ENCODE measurements at places on chromosomes 7 and 10.
A peak's percentile ranks its signal among the peaks of the same experiment; 100 is the strongest.

DNA sequence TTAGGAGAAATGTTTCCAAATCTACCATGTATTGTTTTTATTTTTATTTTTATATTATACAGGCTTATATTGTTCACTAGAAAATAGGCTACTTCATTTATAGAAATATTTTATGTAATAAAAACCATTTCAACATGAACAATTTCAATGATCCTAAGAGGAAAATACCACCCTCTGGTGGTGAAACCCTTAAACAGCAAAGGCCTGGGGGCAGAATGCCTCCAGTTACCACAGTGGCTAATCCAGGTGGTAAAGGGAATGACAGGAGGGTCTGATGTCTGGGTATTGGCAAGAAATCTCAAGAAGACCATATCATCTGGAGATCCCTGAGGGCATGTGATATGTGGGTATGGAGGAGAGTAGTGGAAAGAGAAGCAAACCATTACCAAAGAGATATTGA is 19.3 kb downstream of the MACC1 start:
- DNase-seq, result no peak

- no peak for DNase-seq
Measured at GRCh38 chr10:3805791-3806461, 20.9 kb upstream of the KLF6 start.

DNA sequence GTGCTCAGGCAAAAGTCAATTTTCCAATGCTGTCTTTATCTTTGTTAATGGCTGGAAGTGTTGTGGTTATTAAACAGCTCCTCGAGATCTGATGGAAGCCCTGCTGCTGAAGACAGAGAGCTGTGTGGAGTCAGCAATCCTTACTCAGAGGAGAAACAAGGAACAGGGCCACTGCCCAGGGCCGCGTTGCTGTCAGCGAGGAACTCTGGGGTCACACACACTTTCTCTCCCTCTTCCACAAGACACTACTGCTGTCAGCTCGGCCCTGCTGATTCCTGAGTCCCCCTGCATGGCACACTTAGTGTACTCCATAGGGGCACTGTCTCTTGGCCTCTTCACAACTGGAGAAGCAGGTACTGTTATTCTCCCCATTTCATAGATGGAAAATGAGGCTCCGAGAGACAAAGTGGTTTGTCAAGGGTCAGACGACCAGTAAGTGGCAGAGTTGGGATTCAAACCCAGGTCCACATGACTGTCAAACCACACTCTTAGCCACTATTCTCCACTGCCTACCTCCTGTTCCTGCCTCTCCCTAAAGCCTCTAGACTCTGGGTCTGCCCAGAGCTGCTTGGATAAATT is 29.3 kb upstream of the PDCD4 start:
- no peak for DNase-seq

GRCh38 chr7:126483972-126484371 is 768.8 kb downstream of the GRM8 start:
- DNase-seq, result no peak

DNA sequence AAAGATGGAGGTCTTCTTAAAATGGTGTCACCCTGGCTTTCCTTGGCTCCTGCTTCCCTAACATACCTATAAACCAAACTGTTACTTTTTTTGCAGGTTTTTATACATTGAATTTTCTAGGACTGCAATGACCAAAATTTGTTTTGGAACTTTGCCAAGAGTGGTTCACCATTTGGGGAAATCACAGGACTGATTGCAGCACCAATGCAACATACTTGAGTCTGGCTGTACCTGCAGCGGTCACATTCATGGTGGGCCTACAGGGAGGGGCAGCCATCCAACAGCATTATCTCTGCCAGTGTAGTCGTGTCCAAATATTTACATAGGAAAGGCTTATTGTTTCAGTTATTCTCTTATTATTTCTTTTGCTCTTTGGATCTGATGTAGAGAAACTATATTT is 69.0 kb downstream of the HACD1 start:
- DNase-seq, result no peak

DNA sequence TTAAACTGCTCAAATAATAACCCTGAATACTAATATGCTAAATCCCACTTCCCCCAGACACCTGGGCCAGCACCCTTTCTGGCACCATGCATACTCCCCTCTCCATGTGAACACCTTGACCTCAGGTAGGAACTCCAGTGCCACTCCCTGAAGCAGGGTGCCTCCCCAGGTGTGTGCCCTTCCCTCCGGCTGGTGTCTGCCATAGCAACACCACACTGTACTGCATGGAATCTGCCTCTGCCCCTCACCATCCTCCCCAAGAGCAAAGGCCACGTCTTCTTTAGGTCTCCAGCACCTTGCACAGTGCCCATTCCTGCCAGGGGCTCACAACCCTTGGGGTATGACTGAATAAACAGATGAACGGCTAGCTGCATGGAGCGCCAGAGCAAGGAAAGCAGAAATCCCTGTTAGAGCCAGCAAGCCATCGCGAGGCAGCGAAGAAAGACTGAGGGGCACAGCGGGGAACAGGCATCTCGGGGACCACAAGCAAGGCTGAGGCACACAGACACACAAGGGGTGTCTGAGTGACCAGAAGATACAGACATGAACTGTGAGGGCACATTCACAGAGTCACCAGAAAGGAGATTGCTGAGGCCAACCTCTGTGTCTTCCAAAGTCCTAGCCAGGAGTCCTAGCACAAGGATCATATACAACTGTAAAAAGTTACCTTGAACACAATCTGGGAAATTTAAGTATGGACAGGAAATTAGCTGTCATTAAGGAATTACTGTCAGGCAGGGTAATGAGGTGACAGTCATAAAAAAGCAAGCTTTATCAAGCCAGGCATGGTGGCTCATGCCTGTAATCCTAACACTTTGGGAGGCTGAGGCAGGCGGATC is 25.7 kb downstream of the COBL start:
- DNase-seq, result no peak

DNA sequence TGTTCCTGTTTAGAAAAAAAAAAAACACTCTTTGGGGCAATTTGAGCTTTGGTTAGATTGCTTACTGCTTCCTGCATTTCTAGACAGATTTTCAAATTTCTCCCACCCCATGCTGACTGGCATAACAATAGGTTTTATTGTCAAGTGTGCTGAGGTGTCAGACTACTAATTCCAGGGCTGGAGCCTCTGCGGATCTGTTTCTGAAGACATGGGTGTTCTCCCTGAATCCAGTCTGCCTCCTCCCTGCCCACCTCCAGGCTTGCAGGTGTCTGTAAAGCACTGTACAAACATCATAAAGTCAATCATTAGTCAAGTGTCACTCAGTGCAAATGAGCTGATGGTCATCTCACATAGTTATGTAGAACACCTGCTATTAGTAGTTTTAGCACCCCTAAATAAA is 292.4 kb downstream of the GATA3 start:
- DNase-seq, result no peak

- no peak for DNase-seq
Measured at GRCh38 chr7:128240696-128241386, at the start of gene LEP. Gene LEP (plus strand): TSS chr7:128241278. CDS start chr7:128252019, 10,741 bp downstream.

DNA sequence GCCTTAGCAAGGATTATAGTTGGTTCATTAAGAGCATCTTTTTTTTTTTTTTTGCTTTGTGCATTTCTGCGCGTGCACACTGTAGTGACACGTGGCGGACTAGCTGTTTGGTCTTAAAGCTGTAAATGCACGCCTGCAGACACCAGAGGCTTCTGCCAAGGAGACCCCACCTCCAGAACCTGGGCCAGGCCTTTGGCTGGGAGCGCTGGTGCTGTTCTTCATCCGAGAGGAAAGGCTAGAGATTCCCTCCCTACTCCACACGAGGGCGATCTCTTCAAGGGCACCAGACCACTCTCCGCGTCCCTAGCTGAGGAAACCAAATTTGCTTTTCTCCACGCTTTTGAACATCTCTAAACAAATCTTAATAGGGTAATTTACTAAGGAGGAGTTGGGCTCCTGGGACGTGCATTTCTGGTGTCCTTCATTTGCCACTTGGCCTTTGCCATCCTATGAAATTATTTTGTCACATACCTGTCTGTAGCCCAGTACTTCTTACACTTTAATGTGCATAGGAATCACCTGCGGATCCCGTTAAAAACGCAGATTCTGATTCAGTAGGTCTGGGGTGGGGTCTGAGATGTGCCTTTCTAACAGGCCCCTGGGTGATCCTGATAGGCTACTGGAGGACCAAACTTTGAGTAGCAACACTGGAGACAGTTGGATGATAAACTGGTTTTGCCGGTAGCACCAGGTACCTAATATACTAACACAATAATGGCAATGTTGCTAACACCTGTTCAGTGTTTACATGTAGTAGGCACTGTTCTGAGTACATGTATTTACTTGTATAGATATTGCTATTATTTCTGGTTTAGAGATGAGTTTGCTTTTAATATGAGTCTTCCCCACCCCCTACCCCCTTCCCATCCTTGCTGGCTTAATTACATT is 1.3 kb upstream of the SLC26A5 start:
- DNase-seq, result peak; percentile 35

- DNase-seq, result peak; percentile 64
Measured at GRCh38 chr10:30751678-30752331, 122.3 kb upstream of the LYZL2 start.

DNA sequence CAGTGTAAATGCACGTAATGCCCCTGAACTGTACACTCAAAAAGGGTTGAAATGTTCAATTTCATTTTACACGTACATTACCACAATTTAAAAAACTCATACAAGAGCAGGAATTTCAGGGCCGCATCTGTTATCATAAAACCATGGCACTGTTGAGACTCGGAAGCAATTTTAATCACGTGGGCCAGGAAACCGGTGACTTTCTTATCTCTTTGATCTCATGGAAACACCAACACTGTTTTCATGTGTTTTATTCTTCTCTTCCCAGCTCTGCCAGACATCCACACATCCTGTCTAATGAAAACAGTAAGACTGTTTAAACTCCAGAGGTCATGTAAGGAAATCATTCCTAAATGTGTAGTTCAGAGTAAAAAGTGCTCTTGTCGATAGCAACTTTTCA is 35.9 kb downstream of the PTPRE start:
- DNase-seq, result no peak

DNA sequence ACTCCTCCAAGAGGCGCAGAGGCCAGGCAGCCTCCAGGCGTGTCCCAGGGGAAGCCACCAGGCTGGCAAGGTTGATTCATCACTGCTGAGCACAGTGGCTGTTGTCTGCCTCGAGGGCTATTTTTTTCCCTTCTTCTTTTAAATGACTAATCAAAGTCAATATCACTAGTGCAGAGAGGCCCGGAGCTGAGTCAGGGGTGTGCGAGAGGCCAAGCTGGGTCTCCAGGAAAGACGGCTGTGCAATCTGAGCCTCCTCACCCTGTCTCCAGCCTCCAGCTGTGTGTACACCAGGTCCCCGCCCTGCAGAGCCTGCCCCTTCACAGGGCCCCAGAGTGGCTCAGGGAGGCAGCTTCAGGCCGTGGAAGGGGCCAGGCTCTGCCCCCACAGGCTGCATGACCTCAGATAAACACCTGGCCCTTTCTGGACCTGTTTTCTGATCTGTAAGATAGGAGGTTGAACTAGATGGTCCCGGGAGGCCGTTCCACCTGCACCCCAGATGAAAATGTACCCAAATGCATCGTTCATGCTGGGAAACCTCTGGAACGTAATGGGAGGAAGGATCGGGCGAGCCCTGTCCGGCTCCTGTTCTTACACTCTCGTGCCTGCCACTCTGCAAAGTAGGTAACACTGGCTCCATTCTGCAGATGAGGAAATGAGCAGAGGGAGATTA is 3.7 kb downstream of the STX1A start:
- peak; percentile 64 for DNase-seq

- no peak for DNase-seq
Measured at GRCh38 chr10:13236638-13237037, 2.5 kb upstream of the UCMA start.

DNA sequence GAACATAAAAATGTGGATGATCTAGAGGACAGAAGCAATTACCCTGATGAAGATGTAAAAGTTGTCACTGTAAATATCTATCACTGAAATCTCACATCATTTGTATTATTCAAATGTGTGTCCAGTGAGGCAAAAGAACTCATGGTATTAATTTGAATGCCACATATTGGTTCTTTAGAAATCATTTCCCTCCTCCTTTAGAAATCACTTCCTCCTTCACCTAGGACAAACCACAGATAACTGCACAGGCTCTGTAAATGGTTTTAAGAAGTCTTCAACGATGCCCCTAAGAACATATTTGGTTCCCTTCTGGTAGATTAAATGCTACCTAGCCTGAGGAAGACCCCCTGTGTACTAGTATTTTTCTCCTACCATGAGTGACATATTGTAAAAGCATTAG is 33.1 kb upstream of the ZNF518A start:
- no peak for DNase-seq
